ENCODE measurements at places on chromosomes 12 and 14.

- ATAC-seq = no peak
Measured at GRCh38 chr12:26435069-26435404, 239.7 kb downstream of the SSPN start.

GRCh38 chr12:77923882-77924281, 93.2 kb downstream of the NAV3 start:
- no peak for ATAC-seq

DNA sequence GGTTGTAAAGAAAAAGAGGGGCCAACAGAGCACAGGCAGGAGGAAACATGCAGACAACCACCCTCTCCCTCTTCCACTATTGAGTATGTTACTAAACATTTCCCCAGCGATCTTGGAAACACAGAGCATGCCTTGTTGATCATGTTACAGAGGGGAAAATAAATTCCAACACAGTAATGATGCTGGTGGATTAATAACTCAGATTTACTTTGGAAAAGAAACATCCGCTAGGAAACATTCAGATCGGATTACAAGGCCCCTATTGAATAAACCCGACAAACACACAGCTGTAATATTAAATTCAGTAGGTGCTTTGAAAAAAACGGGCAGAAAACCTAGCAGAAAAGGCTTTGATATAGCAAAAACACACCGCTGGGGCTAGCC, 5.4 kb downstream of the BMP4 start:
- ATAC-seq = no peak

DNA sequence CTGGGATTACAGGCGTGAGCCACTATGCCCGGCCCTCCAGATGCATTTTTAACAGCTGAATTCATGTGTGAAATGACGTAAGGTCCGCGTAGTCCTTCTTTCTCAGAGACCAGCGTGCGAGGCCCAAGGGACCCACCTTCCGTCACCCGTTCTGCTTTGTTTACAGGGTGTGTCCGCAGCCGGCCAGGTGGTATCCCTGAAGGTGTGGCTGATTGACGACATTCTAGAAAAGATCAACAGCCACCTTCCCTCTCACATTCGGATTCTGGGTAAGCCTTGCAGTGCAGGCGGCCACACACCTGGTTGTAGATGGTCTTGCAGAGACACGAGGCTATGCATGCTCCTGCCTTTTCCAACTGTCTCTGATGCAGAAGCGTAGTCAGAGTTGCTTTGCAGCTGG, 9.9 kb downstream of the PUS1 start:
- no peak for ATAC-seq
